Posterior cingulate gyrus (tissue), 11 donors: ENCODE measurements at places on chromosomes 7 and 10.

DNA sequence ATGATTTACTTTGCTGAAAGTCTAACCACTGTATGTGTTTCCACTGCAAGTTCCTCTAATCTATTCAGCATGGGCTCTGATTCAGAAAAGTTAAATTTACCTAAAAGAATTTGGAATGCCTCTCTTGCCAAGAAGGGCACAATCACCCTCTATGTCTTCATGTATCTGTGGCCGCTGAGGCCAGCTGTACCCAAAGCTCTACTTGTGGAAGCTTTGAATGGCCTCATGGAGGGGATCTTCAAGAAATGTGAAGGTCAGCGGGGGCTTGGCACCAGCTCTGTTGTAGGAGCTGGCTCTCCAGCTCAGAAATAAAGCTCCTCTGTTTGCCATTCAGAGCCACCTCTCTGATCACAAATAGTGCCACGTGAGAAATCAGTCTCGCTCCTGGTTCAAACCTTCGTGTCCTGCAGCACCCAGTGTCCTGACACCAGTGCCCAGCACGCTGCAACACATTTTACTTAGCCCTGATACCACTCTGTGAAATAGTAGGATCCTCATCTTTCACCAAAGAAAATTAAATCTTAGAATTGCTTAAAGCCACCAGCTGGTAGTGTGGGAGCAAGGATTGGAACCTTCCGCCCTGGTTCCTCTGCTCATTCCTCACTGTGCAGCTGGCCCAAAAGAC lies 61.1 kb downstream of the PKD1L1 start:
- no peak for DNase-seq

DNA sequence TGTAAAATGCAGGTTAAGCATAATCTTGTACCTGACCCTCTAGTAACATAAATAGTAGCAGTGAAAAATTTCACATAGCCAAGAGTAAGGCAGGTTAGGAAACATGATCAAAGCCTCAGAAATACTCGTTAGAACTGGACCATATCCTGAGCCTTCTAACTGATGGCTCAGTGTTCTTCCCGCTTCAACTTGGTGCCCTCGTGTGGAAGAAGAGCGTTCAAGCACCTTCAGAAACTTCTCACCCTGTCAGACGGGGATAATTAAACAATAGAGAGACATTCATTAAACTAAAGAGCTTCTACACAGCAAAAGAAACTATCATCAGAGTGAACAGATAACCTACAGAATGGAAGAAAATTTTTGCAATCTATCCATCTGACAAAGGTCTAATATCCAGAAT lies 124.5 kb downstream of the MYOF start:
- DNase-seq = no peak

GRCh38 chr10:124701881-124702656 lies 42.1 kb downstream of the FAM53B start:
- no peak for DNase-seq

- DNase-seq = no peak
Measured at GRCh38 chr7:108254259-108254658, 124.1 kb upstream of the LAMB4 start.

DNA sequence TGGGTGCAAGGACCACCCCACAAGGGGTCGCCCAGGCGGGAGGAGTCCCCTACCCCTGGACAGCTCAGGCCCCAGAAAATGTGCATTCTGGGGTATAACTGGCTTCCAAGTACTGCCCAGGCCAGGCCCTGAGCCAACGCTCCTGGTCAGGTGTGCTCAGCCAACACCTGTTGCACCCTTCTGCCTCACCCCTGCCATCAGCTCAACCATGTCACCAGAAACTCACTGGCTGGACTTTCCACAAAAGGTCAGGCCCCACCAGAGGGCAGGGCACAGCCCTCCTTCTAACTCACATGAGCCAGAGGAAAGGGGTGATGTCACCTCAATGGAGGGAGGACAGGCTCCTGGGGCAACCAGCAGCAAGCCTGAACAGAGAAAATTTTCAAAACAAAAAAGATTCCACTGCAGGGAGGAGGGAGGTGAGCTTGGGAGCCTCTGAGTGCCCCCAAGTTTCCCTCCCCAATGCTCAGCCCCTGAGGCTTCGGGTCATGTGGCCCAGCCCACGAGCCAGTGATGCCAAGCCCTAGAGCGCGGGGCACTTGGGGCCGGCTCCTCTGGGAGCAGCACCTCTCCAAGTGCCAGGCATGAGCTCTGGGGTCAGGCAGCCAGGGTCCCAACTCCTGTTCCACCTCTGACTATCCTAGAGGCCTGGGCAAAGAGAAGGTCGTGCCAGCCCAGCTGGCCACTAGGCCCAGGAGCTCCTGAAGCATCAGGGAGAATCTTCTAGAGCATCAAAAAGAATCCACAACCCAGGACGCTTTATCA lies 2.2 kb downstream of the OGDHL start:
- DNase-seq = no peak

DNA sequence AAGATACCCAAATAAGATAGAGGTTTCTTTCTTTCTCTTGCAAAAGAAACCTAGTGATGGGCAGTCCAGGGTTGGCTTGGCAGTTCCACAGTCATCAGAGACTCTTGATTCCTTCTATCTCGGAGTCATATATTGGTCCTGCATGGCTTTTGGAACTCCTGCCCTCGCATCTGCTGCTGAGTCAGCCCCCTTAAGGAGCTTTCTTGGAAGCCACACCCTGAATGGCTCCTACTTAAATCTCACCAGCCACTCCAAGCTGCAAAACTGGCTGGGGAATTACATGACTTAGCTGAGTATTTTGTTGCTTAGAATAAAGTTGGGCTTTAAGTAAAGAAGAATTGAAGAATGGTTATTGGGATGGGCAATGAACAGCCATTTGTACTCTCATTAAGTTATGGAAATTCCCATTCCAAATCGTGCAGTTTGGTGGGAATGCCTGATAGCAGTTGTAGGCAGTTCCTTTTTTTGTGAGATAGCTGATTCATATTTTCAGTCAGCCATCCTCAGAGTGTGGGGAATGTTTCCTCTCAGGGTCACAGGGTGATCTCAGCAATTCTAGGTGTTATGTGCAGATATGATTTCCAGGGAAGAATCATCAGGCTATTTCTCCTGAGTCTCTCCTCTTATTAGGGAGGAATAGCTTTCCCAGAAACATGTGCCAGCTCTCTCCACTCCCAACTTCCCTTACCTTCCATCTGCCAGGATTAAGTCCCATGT lies 209.9 kb downstream of the BBS9 start:
- no peak for DNase-seq

- no peak for DNase-seq
Measured at GRCh38 chr7:65444899-65445823, 71.5 kb downstream of the ZNF92 start.

DNA sequence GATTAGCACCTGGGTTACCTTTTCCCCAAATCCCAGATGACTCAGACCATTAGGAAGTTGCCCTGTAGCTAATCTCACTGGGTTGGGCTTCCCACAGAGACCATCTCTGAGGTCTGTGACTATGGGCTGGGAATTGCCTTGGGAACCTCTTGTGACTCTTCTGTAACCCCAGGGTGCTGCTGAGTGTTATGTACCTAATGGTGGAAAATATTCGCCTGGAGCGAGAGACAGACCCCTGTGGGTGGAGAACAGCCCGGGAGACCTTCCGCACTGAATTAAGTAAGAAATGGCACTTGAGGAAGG lies 20.0 kb downstream of the STRIP2 start:
- DNase-seq = no peak

DNA sequence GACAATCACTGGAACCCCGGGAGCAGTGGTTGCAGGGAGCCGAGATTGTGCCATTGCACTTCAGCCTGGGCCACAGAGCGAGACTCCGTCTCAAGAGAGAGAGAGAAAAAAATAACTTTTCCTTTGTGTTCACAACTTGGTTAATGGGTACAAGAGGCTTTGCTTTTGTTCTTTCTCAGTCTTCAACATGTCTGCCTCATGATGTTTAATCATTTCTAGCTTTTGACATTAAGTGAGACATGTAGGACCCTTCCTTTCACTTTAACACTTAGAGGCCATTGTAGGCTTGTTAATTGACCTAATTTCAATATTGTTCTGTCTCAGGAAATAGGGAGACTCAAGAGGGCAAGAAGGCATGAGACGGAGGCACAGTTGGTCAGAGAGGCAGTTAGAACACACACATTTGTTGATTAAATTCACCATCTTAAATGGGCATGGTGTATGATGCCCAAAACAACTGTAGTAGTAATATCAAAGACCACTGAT lies 9.3 kb upstream of the CRCP start:
- peak; percentile 19 for DNase-seq
